Muscle of back (tissue), 13 donors: ENCODE measurements at places on chromosomes 3 and 15.

- DNase-seq, result no peak
Measured at GRCh38 chr3:173221010-173221409, 80.0 kb upstream of the SPATA16 start.

GRCh38 chr3:196140224-196140623 lies 58.3 kb upstream of the TFRC start:
- no peak for DNase-seq

DNA sequence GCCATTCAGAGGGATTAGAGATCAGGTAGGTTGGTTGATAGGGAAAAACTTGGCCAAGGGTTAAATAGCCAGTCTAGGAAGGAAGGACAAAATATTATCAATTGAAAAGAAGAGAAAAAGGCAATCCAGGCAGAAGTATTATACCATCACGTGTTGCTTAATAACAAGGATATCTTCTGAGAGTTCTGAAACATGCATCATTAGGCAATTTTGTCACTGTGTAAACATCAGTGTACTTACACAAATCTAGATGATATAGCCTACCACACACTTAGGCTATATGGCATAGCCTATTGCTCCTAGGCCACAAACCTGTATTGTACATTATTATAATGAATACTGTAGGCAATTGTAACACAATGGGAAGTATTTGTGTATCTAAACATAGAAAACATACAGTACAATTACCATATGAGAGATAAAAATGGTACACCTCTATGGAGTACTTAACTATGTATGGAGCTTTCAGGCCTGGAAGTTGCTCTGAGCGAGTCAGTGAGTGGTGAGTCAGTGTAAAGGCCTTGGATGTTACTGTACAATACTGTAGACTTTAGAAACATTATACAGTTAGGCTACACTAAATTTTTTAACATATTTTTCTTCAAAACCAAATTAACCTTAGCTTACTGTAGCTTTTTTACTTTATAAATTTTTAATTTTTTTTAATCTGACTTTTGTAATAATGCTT lies 2.7 kb downstream of the TEX55 start:
- DNase-seq, result peak; percentile 18

DNA sequence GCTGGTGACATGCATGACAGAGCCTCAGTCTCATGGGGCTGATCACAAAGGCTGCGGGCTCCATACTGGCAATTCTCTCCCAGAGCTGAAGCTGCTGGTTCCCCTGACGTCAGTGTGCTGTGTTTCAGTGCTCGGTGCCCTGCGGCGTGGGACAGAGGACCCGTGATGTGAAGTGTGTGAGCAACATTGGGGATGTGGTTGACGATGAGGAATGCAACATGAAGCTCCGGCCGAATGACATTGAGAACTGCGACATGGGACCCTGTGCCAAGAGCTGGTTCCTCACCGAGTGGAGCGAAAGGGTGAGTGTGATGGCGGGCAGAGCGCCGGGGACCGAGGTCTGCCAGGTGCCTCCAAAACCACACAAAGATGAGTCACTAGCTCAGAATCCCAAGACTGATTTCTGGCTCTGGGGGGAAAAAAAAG lies 62.0 kb upstream of the NR2E3 start:
- no peak for DNase-seq

DNA sequence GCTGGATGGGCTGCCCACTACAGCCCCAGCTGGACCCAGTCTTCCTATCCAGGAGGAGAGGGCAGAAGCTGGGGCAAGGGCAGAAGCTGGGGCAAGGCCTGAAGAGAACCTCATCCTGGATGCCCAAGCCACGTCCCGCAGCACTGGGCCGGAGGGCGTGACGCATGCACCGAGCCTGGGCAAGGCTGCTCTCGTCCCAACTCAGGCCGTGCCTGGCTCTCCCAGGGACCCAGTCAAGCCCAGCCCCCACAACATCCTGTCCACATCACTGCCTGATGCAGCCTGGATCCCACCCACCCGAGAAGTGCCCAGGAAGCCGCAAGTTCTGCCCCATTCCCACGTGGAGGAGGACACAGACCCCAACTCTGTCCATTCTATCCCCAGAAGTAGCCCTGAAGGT lies 22.3 kb downstream of the FBLN2 start:
- DNase-seq, result no peak

DNA sequence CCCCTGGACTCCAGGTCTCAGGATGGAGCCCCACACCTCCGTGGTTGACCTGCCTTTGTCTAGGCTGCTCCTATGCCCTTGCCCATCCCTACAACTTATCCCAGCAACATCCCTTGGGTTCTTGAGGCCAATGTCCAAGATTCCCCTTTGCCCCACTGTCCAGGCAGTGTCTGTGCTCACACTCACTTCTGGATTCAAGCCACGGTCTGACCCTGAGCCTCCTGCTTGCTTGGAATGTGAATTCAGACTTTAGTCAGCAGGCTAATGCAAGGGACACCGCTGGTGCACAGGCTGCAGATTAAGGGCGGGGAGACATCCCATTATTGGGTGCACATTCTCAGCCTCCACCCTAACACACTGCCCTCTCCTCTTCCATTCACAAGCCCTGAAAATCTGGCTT lies 154.1 kb downstream of the WNT5A start:
- DNase-seq, result no peak

- DNase-seq, result no peak
Measured at GRCh38 chr3:16379838-16380237, 114.8 kb downstream of the OXNAD1 start.

DNA sequence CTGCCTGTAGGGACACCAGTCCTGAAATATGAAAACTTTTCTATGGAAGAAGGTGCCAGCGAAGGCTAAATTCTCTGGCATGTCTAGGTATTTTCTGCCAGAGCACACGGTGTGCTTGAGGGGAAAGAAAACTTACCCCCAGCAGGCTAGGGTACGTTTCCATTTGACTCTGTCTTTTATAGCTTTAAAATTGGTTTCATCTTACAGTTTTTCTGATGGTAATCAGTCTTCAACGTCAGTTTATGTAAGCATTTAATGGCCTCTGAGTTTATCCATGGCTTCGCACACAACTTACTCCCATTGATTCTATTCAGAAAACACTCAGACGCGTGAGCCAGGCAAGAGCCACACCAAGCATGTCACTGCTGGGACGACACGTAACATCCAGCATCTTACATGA lies 249.7 kb downstream of the ADAMTS17 start:
- DNase-seq, result no peak

GRCh38 chr3:137669519-137670060 lies 94.5 kb upstream of the SOX14 start:
- DNase-seq, result no peak

GRCh38 chr15:30984542-30984941 lies 6.9 kb downstream of the MTMR10 start:
- DNase-seq, result no peak

DNA sequence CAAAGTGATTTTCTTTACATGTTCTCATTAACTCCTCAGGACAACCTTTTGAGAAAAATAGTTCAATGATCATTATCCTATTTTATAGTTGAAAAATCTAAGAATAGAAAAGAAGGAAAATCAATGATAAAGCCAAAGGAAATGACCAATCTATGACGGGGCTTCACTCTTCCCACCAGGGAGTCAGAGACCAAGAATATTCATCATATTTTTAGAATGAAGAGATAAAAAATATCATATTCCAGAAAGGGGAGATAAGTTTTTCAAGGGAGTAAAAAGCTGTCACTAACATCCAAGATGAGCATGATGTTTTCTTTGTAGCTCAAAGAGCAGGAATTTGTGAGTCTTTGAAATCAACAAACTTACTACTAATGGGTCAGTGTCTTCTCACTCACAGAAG lies 71.5 kb upstream of the LPP start:
- DNase-seq, result no peak

- DNase-seq, result no peak
Measured at GRCh38 chr15:100781961-100782530, 97.6 kb upstream of the ALDH1A3 start.

GRCh38 chr15:74793135-74794028 lies 11.5 kb downstream of the CSK start:
- no peak for DNase-seq

DNA sequence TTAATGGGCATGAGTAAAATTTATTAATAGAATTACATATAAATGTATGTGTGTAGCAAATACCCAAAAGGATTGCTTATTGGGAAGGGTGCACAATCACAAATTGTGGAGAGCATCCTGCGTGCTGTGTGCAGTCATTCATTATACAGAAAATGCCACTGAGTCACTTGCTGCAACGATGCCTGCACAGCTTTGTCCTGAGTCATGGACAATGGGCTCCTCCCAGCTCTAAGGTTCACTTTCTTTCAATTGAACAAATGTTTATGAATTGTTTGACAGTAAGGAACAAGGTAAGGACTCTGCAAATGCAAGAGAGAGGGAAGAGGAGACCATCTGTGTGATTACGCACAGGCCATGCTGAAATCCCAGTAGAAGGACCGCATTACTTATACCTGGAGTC lies 18.7 kb downstream of the CFAP161 start:
- no peak for DNase-seq

DNA sequence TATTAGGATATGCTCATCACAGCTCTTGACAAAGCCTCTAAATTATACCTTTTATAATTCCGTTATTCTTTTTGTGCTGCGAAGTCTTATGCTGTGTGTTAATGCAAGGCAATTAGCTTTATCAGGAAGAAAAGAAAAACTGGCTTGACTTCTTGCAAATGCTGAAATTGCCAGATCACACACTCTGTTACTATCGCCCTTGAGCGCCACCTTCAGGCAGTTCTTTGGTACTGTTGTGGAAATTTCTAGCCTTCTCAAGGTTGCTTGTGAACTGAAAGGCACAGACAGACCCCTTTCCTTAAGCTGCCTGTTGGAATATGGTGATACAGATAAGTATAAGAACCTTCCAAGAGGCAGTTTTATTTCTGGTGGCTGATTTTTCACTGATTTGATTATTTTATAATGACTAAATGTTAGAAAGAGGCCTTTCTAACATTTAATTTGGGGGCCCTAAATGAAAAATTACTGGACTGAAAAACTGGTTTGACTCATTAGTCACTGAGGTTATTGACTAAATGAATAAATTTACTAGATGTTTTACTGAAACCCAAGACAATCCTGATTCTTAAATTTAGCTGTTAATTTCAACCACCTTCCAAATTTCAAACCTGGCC lies 126.2 kb upstream of the RASGRP1 start:
- peak; percentile 79 for DNase-seq

GRCh38 chr3:129769616-129770015 lies 123.9 kb downstream of the TMCC1 start:
- DNase-seq, result no peak

DNA sequence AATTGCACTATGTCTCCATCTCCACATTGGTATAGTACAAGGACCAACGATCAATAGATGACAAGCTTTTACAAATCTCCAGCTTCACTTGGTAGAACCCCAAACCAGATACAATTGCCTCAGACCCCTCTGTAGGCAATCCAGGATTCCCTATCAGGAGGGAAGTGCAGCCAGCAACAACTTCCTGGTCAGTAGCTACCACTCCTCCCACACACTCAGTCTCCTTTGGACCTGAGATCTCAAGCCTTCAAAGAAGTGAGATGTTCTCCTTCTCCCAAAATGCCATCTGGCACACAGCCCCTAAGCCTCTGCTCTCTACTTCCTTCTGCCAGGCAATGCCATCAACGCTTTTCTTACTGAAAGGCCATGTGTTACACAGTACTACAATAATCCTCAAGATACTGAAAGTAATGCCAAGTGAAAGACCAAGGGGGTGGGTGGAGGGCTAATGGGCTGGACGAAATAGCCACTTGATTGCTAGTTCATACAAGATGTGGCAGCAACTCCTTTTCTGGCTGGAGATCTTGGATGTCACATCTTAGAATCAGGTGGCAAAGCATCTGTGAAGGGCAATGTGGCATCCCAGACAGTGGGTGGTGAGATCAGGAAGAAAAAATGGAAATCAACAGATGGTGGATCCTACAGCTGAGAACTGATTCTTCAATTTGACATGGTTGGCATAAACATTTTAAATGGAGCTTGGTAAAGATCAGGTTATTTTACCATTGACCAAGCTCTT lies 75.3 kb upstream of the ACP3 start:
- DNase-seq, result no peak

- no peak for DNase-seq
Measured at GRCh38 chr15:66294157-66294931, 976 bp downstream of the DIS3L start.

- DNase-seq, result no peak
Measured at GRCh38 chr3:166706094-166706493, 674.0 kb downstream of the ZBBX start.

- no peak for DNase-seq
Measured at GRCh38 chr3:94082391-94082937, 19.6 kb downstream of the NSUN3 start.

DNA sequence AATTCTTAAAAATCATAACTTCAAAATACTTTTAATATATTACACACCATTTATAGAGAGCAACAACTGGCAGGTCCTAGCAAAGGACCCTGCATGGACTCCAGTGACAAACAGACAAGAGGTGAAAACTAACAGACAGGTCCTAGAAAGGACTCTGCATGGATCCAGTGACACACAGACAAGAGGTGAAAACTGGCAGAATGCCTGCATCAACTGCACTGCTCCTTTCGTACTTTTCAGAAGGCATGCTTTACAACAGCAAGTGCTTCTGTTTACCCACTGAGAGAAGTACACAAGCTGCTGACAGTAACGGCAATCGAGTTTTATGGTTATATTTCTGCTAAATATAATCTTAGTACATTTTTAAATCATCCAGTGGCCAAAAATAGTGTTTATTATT lies 24.3 kb upstream of the GP5 start:
- no peak for DNase-seq

- DNase-seq, result no peak
Measured at GRCh38 chr3:127821394-127821793, 921 bp downstream of the MGLL start.

DNA sequence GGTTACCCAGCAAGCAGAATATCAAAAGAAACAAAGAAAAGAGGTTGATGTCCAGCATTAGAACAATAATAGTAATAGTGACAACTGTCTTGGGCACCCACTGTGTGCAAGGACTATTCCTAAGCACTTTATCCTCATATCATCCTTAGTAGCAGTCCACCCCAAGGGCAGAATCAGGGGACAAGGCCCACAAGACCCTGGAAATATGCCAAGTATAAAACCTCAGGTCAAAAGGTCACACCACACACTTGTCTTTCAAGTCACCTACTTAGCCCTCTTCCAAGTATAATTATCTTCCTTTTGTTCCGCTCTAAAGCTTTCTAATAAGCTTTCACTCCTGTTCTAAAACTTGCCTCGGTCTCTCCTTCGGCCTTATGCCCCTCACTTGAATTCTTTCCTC lies 124.0 kb upstream of the STT3B start:
- DNase-seq, result no peak

GRCh38 chr15:27832237-27832596 lies 266.9 kb downstream of the OCA2 start:
- DNase-seq, result no peak
